ENCODE measurements at places on chromosomes 5 and 9. TPM values are rescaled to one million over a fixed set of nuclear protein-coding genes. Genes with fewer than 3 reads are reported as not detected.

DNA sequence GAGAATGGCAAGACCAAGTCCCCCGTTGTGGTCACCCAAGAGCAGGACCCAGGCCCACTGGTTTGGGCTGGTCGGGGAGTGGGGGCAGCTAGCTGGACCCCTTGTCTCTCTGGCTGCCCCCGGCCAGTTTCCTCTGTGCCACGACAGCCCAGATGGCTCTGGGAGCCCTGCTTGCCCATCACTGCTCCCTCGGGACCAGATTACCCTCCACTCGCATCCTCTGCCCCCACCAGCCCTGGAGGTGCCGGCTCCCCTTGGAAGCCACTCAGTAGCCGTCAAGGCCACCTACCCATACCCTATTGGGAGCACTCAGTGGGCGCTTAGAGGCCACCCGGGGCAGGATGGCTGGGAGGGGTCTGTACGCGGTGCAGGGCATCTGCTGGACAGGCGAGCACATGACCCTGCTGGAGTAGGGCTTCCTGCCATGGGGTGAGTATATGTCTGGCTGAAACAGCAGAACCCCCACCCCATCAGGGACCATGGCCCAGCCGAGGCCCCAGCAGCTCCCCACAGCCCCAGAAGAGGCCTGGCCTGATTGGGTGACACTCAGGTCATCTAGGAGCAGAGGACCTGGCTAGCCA, 70.0 kb downstream of the ZNF354C start:
- no peak for DNase-seq

- DNase-seq: no peak
Measured at GRCh38 chr5:115838885-115839518, 2.4 kb downstream of the ATG12 start.

DNA sequence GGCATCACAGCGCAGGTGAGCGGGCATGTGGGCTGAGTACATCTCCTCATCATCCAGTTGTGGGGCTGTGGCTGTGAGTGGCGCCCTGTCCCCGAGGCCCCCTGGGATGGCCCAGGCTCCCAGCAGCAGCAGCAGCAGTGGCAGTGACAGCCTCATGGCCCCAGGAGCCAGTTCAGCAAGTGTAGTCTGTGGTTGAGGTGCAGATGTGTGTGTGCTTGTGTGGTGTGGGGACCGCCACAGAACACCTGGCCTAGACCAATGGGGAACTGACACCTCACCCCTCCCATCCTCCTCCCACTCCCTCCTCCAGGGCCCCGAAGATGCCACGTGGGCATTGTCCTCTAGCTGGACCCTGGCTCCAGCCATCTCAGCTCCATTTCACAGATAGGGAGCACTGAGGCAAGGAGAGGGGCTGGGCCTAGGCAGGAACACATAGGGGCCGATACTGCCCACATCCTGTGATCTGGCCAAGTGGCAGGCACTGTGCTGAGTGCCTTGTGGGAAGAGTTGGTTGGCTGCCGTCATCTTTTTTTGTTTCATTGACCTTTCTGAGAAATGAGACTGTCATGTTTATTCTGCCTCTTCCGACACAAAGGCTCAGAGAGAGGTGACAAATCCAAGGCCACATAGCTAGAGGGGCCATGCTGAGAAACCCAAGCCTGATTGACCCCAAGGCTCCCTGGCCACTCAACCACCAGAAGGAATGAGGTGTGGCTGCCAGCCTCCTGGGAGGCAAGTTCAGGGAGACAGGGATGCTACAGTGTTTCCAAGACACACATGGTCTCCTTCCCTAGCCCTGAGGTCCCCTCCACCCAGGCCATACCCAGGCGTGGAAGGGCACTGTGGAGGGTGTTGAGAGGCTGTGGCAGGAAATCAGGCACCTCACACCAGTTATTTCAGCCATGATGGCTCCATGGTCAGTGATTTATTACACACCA, at the start of gene MZB1:
MZB1 (minus strand) TSS at position 213 of the 938 bp plus-strand sequence; CDS start at position 156, 57 bp downstream.
- DNase-seq: no peak

DNA sequence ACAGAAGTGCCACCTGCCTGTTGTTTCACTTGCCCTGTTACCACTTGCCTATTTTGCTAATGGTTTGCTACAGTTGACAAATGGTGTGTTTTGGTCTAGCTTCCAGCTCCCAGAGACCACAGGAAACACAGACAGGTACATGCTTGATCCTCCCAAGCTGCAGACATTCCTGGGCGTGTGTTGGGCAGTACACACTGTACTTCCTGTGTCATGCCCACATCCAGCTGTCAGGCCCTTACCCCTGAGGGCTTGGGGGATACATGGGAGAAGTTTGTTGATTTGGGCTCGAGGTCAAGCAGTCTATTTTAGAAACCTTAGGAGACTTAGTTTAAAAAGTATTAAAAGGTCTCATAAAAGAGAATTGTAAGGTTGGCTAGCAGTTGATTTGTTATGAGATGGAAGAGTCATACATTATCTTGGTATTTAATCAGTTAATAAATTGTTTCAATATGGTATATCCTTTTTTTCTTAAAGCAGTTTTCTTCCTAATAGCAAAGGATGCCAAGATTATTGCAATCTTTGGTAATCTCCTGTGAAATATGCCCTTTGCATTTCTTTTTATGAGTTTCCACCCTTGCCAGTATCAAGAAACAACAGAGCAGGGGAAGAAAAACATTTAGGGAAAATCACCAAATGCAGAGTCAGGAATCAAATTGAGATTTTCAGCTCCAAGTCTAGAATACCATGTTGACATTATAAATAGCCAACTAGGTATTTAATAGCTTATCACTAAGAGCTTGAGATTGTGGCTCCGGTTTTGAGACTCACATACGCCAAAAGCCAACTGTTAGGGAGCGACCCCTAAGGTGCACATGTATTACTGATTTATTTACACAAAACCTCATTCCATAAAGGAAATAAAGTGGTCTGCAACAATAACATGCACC, 52.3 kb upstream of the CD180 start:
- no peak for DNase-seq

DNA sequence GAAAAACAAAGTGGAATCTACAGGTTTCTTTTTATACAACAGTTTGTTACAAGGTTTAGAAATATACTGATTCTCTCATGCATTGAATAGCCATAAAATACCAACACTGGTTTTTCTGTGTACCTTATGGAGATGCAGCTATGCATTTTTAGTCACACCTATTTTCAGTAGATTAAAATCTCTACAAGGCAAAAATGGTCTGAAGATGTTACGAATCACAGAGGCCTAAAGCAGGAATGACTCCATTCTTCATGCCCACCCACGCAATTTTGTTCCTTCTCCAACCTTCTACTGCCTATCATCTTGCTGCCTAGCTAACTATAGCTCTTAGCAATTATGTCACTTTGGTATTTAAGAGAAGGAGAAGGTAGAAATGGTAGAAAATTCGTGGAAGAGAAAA, 9.9 kb downstream of the PLK2 start:
- DNase-seq: no peak

GRCh38 chr9:114696814-114697544, 15.0 kb upstream of the TEX48 start:
- DNase-seq: no peak

DNA sequence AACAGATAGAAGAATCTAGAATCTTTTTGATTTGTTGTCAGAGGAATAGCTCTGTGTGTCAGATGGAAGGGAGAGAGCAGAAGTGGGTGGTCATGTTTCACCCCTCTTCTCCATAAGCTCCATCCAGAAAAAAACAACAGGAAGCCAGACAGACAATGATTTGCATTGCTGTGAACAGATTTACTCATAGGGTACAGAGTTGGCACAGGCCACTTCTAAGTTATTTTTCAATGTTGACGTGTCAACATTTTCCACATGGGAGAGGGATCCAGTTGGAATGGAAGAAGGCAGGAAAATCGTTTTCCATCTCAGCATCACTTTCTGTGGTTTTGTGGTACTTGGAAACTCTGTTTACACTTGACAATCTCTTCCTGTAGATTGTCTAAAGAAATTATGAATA, 86.7 kb downstream of the INSYN2B start:
- DNase-seq: no peak

- DNase-seq: no peak
Measured at GRCh38 chr5:122354293-122354692, 42.3 kb downstream of the SNCAIP start.

GRCh38 chr5:56567278-56567677, 248.1 kb upstream of the MAP3K1 start:
- no peak for DNase-seq

DNA sequence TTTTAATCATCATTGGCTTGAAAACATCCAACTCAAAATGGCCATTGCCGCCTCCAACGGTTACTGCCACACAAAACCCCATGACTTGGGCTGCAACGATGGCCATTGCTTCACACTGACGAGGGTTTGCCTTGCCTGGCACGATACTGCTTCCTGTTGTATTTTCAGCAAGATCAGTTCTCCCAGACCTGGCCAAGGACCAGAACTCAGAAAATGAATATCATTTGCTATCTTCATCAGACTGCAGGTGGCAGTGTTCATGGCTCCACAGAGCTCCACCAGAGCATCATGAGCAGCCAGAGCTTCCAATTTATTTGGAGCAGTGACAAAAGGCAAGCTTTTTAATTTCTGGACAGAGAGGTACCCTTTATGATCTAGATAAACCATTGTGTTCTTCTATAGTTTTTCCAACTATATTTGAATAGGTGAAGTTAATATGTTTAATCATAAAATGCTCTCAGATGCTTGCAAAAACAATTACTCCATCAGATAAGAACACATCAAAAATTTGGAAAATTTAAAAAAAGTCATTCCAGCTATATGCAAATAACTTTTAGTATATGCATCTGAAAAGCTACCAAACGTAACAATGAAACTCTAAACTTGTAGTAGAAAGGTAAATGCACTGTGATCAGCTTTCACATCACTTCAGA, 10.4 kb downstream of the AMACR start:
- peak; percentile 38 for DNase-seq

- no peak for DNase-seq
Measured at GRCh38 chr9:104074876-104075275, 19.2 kb upstream of the SMC2 start.

DNA sequence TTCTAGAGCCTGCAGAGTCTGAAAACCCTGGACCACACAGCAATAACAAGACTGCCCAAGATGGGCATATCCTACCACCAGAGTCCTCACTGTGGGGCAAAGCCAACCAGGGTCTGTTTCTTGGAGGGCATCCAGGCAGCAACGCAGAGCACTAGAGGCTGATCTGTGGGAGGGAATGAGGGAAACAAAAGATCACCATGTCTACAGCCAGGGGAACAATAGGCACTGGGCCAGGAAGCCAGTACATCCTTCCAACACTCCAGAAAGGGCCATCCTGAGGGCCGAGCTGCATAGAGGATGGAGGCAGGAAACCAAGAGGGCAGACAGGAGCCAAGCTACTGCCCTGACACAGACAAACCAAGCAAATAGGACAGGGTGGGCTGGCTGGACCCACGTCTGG, 416.1 kb upstream of the IRX4 start:
- DNase-seq: no peak

DNA sequence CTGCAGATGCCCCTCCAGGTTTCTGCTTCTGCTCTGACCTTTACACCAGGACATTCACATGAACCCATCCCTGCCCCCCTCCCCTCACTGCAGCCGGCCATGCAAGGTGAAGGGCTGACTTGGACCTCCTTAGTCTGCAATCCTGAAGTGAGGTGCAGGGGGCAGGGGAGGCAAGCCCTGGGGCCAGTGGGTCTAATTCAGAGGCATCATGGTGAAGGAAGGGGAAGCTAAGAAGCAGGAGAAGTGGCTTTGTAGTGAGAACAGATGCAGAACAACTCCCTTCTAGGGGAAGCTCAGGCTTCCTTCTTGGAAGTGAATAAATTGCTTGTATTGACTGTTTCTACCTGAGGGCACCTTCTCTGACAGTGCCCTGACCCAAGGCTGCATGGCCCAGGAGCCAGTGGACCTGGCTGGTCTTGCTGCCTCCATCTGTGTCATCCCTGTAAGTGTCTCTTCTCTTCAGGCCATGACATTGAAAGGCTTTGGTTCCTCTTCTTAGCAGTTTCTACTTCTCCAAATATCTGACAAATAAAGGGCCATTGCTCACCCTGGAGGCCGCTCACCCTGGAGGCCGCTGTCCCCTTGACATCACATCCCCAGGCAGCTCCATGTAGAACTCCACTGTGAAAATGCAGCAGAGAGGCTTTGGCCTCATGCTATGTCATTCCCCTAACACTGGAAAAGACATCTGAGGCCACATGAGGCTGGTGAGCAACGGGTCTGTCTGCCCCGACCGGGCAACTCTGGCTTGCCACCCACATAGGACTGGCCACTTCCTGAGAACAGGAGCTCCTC, 55.3 kb downstream of the GADD45G start:
- DNase-seq: no peak

DNA sequence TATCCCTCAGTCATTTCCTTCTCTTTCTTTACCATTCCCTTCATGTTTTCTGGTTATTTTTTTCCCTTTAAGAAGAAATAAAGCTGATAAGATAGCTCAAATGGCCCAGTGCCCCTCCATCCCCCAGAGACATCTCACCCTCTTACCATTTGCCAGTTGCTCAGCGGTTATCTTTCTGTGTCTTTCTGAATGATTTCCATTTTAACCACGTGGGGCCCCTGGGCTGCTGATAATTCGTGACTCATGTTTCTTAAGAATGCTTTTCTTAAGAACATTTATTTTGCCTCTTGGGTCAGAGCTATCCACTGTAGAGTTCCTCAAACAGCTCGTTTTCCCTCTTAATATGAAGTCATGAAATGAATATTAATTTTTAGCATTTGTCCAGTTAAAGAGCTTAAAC, 147.8 kb downstream of the MAST4 start:
- DNase-seq: peak; percentile 70

DNA sequence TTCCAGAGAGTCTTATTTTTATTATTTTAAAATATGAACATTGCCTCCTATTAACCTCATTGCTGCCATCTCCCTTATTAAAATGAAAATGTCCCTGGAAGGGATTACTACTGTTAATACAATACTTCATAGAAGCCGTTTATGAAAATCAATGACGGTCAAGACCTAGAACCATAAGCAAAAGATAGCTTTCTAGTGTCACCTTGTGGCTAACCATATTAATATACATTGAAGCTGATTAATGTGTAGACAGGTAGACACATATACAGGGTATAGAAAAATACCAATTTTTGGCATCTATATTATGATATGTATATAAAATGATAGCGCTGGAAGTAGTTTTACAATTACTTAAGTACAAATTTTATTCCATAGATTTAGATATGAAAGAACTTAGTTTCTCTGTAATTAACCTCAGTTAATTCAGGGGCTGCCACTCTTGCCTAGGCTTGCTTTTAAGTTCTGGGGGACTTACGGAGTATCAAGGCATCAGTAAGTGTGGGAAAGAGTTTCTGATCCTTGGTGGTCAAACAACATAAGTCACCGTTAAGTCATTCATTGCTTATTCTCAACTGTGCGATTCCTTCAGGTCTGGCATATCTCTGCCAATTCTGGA, 2.5 kb upstream of the YTHDC2 start:
- no peak for DNase-seq

GRCh38 chr5:152329207-152329606, 75.9 kb downstream of the NMUR2 start:
- no peak for DNase-seq

GRCh38 chr5:178292826-178293205, 60.2 kb upstream of the PHYKPL start:
- DNase-seq: no peak

- DNase-seq: peak; percentile 64
Measured at GRCh38 chr5:148979083-148979723, 83.7 kb downstream of the SH3TC2 start.

GRCh38 chr9:120610975-120611689, 31.2 kb upstream of the CDK5RAP2 start:
- DNase-seq: no peak

The PLPP7 gene
- 127 TPM for total RNA-seq

The HABP4 gene
- total RNA-seq: 22.7 TPM

The NR2F1 gene
- 1.9 TPM for total RNA-seq

The ACTL7A gene
- total RNA-seq: not detected

The FREM1 gene
- 2.7 TPM for total RNA-seq

The SPATA31C1 gene
- total RNA-seq: not detected

The ANXA2R gene
- total RNA-seq: 1.2 TPM

The NME5 gene
- 2.1 TPM for total RNA-seq

The ADAMTS13 gene
- total RNA-seq: 3.1 TPM

The RNF208 gene
- 29.7 TPM for total RNA-seq

The KIF12 gene
- not detected for total RNA-seq

The C9orf85 gene
- total RNA-seq: 7.3 TPM

Measured in left ventricle myocardium superior (tissue), 1 donor.